ENCODE measurements at places on chromosomes 16 and 17.

DNA sequence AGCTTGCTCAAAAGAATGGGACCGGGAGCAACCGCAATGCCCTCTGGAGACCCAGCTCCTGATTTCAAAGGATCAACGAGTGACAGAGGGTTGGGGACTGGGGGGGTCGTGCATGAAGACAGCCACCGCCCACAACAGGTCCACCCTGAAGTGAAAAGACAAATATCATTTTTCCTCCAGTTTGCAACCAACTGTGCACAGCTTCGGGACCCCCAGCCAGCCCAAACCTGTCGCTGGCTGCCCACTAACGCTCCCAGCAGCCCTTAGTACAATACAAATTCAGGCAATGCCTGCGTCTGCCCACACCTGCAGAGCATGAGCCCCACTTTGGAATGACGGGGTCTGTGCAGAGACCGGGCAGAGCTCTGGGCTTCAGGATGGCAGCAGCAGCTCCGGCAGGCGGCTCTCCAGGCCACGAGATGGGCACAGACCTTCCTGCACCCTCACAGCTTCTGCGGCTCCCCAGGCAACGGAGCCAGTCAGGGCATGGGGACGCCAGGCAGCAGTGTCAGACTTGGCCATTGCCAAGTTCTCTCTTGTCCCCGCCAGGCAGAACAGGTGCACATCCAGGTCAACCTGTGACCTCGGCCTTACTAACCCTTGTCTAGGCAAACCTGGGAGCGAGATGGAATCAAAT, 60.1 kb downstream of the TBC1D16 start:
- DNase-seq = no peak

DNA sequence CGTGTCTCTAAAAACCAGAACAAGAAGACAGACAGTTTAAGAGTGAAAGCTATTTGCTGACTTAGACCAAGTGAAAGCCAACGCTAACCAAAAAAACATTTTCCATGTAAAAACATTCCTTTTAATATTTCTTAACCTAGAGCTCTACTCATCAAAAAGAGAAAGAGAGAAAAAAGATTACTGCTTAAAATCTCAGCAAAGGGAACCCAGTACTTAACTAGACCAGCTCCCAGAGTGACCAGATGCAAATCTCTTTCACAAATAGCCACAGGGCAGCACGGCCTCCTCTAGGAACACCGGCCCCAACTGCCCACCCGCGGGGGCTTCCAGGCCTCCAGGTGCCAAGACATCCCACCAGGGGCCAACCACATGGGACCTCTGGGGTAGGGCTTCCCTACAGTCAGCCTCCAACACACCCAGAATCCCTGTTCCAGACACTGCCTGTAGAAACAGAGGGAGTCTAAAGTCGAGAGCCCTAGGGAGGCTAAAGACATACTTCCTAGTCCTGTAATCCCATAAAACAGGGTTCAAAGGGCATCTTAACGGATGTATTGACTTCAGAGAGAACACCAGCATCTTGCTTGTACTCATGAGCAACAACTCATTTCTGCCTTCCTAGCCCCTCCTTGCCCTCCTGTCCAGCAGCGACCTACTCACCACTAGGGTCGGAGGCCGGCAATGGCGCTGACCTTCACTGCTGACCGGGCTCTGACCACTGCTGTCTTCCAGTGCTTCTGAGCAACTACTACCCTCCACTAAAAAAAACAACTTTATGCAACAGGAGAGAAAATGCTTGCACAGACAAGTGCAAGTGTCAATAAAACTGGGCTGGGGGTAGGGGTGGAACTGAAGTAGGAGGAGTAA, 21.3 kb downstream of the ZCCHC14 start:
- DNase-seq = no peak

DNA sequence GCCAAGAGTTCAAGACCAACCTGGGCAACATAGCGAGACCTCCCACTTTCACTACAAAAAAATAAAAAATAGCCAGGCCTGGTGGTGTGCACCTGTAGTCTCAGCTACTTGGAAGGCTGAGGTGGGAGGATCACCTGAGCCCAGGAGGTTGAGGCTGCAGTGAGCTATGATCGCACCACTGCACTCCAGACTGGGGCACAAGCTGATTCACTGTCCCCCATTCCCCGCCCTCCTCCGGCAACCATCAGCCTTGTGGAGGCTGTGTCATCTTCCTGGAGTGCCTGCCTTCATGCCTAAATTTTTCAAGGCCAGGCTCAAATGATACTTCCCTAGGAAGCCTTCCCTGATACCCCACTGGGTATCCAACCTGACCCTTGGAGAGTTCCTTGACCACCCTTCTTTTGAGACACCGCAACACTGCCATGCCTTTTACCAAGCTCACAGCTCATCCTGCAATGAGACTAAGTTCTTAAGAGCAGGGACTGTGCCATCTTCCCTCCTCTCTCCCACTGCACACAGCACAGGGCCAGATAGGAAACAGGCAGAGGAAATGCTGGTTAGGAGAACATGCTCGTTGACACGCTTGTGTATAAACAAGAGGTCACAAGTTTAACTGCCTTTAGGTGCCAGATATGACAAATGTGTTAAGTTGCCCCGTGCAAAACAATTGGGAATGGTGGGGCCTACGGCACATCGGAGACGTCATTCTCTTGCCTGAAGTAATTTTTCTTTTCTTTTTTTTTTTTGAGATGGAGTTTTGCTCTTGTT, 3.9 kb upstream of the SRCAP start:
- no peak for DNase-seq

GRCh38 chr17:4751932-4752331, 12.2 kb upstream of the CXCL16 start:
- no peak for DNase-seq

DNA sequence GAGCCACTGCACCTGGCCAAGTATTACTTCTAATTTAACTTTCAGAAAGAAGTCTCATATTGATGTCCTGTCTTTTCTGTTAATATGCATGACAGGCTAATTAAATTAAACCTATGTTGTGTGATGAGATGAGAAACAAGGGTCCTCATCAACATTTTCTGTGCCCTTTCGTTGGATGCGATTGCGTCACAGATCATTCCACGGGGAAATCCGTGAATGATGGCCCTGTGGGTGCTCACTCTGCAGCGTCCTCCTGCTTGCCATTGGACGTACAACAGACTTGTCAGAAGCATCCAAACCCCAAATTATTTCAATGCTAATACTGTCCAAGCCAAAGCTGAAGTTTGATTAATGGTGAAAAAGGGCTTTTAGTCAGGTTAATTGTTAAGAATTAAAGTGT, 197.0 kb downstream of the MRTFB start:
- no peak for DNase-seq

- no peak for DNase-seq
These were observed 9.2 kb downstream of the COL1A1 start for GRCh38 chr17:50192144-50192617.

DNA sequence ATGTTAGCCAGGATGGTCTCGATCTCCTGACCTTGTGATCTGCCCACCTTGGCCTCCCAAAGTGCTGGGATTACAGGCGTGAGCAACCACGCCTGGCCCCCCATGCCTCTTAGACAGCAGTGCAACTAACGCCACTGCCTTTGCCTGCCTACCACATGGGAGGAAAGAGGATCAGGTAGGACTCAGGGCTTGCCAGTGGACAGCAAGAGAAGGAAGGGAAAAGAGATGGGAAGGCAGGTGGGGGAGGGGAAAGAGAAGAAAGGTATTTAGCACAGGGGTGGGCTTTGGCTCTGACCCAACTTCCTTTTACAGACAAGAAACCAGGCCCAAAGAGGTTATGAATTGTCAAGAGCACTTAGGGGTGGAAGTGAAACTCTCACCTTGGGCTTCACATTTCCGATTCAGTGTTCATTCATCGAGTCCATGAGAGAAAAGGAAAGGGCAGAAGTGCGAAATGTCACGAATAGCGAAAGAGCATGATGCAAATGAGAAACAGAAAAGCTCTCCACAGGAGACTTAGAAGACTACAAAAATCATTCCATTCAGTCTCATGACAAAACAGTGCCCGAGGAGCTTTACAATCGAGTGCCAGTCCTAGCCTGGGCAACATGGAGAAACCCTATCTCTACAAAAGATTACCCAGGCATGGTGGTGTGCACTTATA, 36.4 kb downstream of the CDK5R1 start:
- DNase-seq = peak; percentile 57

DNA sequence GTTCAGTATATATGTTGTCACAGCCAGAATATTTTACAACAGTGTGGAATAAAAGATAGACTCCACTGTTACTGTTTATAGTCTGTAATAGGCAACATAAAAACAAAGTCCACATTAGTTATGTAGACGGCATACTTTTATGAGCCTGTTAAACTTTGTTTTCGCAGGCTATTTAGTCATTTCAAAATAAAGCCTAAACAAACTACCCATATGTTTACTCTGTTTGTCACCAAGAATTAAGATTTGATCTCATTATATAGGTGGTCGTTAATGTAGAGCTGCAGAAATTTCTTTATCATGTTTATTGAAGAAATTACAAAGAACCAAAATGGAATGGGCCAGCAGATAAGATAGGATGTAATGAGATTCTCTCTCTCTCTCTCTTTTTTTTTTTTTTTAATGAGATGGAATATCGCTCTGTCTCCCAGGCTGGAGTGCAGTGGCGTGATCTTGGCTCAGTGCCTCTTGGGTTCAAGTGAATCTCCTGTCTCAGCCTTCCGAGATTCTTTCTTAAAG, 943.8 kb upstream of the SOX9 start:
- no peak for DNase-seq

Data from CD4-positive, alpha-beta T cell treated with Interleukin-10 for 1 hour (primary cell).